Fibroblast of upper back skin (primary cell): ENCODE measurements at places on chromosomes 16 and 17.

GRCh38 chr17:77885678-77886386, 72.7 kb upstream of the TNRC6C start:
- DNase-seq, result no peak

- DNase-seq, result no peak
Measured at GRCh38 chr16:67459066-67459860, 21.7 kb downstream of the ATP6V0D1 start.

- DNase-seq, result no peak
Measured at GRCh38 chr16:58114827-58115825, 14.1 kb downstream of the CFAP20 start.

GRCh38 chr16:3094289-3095027, 4.6 kb downstream of the ZSCAN10 start:
- DNase-seq, result peak; percentile 20

DNA sequence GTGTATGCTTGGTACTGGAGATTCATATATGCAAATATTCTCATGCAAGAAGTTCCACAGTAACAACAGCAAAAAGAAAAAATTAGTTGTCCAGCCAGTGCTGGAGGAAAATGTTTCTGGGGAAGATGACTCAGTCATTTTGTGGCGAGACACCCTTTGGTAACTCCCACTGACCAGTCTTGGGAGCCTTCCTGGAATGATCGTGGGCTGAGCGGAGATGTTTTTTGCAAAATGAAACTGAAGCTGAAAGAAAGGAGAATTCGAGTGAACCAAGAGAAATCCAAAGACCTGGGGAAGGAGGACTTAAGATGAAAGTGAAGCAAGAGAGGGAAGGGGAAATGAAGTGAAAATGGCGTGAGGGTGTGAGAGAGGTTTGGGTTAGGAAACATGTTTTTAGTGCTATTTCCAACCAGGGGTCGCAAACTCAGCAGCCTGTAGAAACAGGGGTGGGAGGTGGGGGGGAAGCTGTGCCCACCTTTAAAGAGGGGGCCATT, 5.2 kb downstream of the ITPRIPL2 start:
- peak; percentile 93 for DNase-seq

DNA sequence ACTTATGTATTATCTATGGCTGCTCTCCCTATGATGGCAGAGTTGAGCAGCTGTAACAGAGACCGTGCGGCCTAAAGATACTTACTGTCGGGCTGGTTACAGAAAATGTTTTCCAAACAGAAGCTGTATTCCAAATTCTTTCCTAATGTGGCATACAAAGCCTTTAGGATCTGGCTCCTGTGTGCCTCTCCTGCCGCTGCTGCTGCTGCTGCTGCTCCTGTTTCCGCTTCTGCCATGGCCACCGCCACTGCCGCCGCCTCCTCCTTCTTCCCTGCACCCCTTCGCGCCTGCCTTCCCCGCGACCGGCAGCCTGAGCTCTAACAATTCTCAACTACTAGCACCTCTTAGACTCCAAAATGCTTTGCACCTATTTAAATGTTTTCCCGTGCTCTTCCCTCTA, 263.9 kb upstream of the TBX2 start:
- DNase-seq, result no peak

GRCh38 chr17:73801455-73802100, 157.3 kb upstream of the SDK2 start:
- DNase-seq, result no peak

DNA sequence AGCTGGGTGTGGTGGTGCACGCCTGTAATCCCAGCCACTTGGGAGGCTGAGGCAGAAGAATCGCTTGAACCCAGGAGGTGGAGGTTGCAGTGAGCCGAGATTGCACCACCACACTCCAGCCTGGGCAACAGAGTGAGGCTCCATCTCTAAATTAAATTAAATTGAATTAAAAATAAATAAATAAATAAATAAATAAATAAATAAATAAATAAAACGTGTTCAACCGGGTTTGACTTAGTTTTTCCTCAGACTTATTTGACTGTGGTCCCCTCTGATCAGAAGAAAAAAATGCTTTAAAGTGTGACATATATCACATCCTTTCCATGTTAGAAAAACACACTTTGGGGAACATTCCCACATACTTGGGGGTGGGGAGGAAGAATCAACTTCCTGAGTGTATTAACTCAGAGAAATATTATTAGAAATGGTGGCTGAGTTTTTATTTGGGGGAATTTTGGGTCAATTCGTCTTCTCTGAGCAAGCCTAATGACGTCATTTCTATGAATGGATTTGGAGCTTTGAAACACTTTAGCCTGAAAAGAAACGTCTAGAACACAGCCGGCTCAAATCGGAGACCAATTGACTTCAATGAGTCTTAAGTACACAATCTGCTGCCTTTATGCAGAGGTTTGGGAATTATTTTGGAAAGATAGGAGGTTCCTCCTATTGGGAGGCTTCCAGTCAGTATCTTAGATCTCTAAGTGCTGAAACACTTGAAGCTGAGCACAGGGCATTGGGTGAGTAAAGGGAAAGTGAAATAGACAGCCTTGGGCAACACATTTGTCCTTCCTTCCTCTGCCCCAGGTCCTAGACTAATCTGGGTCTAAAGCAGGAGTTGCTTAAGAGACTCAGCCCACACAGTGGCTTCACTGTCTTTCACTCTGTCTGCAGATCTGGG, 132.6 kb downstream of the PITPNC1 start:
- DNase-seq, result no peak
